ENCODE measurements at places on chromosomes 16 and 17.
A peak's percentile ranks its signal among the peaks of the same experiment; 100 is the strongest.

DNA sequence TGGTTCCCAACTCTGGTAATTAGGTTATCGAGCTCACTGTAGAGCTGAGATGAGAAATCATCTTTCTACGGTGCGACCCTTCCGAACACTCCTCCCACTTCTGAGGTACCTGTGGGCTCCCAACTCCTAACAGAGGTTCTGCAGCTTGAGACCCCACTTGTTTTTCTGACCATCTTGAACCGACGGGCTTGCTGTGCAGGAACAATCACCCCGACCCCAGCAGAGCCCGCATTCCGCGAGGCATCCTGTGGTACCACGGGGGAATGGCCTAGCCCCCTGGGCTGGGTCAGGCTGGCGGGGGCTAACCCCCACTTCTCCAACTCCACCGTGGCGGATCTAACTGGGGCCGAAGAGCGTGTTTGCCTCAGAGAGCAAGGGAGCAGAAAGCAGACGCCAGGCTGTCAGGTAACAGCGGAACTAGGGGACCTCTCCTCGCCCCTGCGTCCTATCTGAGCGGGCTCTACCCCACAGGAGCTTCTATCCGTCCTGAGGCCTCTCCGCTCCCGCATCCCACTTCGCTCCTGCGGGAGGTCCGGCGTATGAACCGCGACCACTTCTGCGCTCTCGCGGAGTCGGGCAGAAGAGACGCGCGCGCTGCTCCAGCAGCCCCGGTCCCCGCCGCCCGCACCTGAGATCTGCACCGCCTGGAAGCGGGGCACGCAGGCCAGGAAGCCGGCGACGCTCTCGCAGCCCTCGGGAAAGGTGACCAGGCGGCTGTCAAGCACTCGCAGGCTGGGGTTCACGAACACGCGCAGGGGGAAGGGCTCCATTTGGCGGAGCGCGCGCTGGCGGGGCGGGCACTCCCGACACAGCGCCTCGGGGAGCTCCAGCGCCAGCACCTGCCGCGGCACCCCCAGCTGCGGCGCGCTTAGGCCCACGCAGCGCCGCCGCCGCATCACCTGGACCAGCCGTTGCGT is 761 bp downstream of the PDF start:
- DNase-seq: peak; percentile 79
- no peaks in the 10 kb centered on the region for H3K27me3 ChIP-seq
- H3K4me3 ChIP-seq: peak overlapping the region; percentile 84
- H3K36me3 ChIP-seq: peaks cover 62% of the 10 kb centered on the region

DNA sequence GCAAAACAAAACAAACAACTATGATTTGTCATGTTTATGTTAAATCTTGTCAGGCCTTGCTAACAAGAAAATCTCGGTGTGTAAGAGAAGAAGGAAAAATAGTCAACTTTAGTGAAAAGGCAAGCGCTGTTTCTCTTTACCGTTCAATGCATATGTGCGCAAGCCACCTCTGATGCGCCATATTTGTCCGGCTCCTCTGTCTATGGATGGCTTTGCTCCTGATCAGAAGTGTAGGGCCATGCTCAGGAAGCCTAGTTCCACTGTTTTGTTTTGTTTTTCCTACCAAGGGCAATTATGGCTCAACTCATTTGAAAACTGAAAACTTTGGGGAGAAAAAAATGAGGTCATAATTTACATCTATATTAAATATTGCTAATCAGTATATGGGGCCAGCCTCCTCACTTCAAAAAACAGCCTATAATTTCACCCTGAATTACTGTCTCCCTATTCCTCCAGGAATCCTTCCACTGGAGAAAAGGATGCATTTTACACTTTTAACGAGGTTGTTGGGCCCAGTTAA is 4.5 kb downstream of the MAF start:
- no peaks in the 10 kb centered on the region for H3K36me3 ChIP-seq
- DNase-seq: no peak
- peaks cover 11% of the 10 kb centered on the region for H3K27me3 ChIP-seq
- peaks cover 8% of the 10 kb centered on the region for H3K4me1 ChIP-seq

DNA sequence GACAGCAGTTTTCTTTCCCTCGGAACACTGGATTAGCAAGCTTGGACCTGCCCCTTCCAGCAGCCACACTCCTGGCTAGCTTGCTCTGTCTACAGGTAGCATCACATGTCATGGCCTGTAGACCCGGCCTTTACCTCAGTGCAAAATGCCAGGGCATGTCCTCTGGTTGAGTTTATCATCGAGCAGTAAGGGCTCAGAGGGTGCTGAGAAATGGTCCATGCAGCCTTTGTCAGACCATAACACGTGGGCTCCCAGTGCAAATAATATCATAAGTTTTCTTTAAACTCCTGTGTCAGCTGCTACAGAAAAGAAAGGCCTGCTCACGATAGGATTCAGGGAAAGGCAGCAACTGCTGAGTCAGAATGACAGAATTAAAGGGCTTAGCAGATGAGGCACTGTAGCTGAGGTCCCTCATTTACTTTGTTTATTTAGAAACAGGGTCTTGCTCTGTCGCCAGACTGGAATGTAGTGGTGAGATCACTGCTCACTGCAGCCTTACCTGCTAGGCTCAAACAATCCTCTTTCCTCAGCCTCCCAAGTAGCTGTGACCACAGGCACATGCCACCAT is 8.0 kb upstream of the GNA13 start:
- H3K4me1 ChIP-seq: no peaks in the 10 kb centered on the region
- no peaks in the 10 kb centered on the region for H3K27me3 ChIP-seq
- H3K36me3 ChIP-seq: no peaks in the 10 kb centered on the region
- no peak overlapping the region for H3K4me3 ChIP-seq
- H3K27ac ChIP-seq: no peak overlapping the region

GRCh38 chr16:22358000-22358399 is 16.4 kb downstream of the CDR2 start:
- no peaks in the 10 kb centered on the region for H3K27me3 ChIP-seq
- peak overlapping the region; percentile 38 for H3K27ac ChIP-seq
- peaks cover 27% of the 10 kb centered on the region for H3K4me1 ChIP-seq
- H3K36me3 ChIP-seq: peaks cover 31% of the 10 kb centered on the region
- no peak overlapping the region for H3K4me3 ChIP-seq
- no peak for DNase-seq
